ENCODE measurements at places on chromosomes 4 and X.

- no peak for DNase-seq
Measured at GRCh38 chrX:22559506-22559905, 286.8 kb downstream of the CBLL2 start.

GRCh38 chr4:1246901-1247863, 1.7 kb downstream of the CTBP1 start:
- peak; percentile 65 for DNase-seq

- DNase-seq: no peak
Measured at GRCh38 chr4:3462321-3462789, 751 bp upstream of the DOK7 start.

DNA sequence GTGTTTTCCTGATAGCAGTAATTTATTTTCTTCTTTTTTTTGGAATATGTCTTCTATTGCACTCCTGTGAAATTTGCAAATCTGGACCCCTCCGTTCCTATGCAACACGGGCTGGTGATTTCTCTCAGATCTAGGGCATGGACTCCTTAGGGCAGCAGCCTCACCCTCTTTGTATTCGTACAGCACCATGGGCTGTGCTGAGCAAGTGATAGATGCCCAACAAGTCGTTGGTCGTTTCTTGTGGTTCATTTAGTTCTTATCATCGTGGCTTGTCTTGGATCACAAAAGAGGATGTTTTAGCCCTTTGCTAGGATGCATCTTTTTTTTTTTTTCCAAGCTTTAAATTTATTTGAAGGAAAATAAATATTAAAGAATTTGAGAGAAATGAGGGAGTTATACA, 82.1 kb downstream of the ARHGAP10 start:
- DNase-seq: no peak

DNA sequence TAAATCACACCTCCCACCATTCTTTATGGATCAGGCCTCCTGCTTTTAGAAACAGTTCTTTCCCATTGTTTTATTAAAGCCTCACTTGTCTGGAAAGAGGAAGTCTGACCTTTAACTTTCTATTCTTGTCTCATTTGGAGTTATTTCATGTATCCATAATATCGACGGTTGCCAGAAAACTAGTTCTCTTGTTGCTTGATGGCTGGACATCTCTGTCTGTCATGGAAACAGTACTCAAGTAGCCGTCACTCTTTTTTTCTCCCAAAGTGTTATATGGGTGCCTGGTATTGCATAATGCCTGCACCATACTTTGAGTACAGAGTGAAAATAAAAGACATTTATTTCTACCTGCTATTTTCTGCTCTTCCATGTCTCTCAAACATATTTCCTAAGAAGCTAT, 61.4 kb downstream of the PHEX start:
- DNase-seq: no peak

DNA sequence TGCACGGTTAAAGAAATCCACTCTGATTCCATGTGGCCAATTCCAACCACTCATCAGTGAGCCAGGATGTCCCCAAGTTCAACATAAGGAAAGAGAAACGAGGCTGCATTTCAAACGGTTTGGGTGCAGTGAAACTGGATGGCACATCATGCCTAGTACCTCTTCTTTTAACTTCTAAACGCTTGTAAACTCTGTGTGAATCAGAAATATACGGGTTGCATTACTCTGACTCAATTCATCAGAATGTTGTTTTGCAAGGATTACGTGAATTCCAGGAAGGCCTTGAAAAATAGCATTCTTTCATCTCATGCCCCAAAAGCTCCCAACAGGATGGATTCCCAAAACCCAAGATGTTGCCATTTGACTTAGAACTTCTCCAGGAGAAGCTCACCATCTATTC, 270.4 kb downstream of the LDB2 start:
- DNase-seq: peak; percentile 90

DNA sequence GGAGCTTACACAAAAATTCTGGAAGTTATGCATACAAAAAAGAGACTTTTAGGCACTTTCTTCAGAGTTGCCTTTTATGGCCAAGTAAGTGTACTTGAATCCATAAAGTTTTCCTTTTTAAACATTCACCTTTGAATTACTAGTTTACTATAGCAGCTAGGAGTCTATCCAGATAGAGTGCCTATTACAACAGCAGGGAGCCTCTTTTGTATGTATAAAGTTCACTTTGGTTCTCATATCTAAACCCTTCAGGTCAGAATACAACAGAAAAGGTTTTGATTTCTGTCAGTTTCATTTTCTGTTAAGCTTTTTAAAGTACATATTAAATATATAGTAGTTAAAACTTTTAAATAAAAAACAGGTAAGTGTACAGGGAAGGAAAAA, 51.4 kb upstream of the IL13RA1 start:
- no peak for DNase-seq

- DNase-seq: peak; percentile 96
Measured at GRCh38 chr4:7842384-7843279, 97.0 kb downstream of the AFAP1 start.
